ENCODE measurements at places on chromosomes 7 and 10.

- DNase-seq = no peak
These were observed 36.7 kb upstream of the UBE2H start for GRCh38 chr7:129989466-129989865.

DNA sequence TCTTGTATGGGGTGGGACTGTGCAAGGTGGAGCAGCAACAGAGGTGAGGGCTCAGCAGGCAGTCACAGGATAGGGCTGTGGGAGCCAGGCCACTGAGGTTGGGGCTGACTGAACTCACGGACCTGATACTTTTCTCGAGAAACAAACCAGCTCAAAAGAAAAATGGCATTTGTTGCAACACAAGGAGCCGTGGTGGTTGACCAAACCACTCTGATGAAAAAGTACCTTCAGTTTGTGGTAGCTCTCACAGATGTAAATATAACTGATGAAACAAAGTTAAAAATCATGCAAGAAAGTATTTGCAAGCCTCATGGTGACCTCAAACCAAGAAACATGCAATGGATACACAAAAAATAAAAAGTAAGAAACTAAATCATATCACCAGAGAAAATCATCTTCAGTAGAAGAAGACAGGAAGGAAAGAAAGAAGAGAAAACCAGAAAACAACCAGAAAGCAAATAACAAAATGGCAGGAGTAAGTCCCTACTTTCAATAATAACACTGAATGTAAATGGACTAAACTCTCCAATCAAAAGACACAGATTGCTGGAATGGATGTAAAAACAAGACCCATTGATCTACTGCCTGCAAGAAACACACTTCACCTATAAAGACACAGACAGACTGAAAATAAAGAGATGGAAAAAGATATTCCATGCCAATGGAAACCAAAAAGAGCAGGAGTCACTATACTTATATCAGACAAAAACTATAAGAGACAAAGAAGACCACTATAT is 48.9 kb upstream of the DUSP5 start:
- DNase-seq = no peak

DNA sequence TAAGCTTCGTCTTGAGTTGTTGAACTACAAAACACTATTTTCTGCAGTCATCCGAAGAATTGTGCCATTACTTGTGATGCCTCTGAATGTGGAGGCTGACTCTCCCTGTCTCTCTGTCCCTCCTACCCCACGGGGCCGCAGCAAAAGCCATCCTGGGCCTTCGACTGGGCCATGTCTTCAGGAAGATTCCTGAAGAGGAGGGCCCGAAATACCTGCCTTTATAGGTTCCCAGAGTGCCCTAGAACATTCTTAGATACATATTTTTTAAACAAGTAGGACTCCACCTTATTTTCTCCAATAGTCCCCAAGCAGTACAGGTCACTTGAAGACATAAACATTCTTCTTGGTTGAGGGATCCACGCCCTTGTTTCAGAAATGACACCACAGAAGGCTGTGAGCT is 8.1 kb downstream of the IGFBP3 start:
- DNase-seq = no peak

DNA sequence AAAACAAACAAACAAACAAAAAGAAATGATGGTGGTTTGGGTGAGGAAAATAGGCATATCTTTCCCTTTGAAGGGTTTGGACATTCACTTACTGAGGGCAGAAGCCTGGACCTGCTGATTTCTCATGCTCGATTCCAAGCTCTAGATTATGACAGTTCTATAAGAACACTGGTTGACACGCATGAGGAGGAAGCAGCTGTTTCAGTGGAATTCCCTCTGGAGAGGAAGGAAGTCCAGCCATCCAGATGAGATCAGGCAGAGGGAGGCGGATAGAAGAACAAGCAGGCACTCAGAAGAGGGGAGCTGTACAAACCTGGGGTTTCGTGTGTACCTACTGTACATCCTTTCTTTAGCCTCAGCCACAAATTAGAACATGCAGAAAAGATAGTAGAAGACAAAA is 691.9 kb downstream of the INHBA start:
- DNase-seq = no peak

DNA sequence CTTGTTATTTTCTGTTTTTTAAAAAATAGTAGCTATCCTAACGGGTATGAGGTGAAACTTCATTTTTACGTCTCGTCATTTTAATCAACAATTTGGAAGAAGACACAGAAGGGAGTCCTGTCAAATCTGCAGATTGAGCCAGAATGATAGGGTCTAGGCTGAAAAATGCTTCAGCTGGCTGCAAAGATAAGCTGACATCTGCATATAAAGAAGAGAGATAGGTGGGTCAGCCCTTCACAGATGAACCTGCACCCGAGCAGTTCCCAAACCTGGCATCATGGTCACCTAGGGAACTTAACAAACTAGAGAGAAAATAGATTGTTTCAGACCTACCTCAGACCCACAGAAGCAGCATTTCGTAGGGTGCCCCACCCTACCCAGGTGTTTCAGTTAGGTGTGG is 35.2 kb upstream of the BMPR1A start:
- no peak for DNase-seq
